ENCODE measurements at places on chromosomes 6 and 20. TPM values are rescaled to one million over a fixed set of nuclear protein-coding genes. Genes with fewer than 3 reads are reported as not detected.

ADGRB3 gene
- total RNA-seq, result 1.3 TPM

MUC22 gene
- total RNA-seq, result 0.49 TPM

PLCB1 gene
- total RNA-seq, result 10.5 TPM

HAO1 gene
- not detected for total RNA-seq

MYT1 gene
- 0.10 TPM for total RNA-seq

HLA-DRA gene
- 87.0 TPM for total RNA-seq

PROKR2 gene
- not detected for total RNA-seq

HTR1E gene
- not detected for total RNA-seq

COL12A1 gene
- 26.8 TPM for total RNA-seq

FILIP1 gene
- 158 TPM for total RNA-seq

TSBP1 gene
- total RNA-seq, result not detected

CYP24A1 gene
- not detected for total RNA-seq

- DNase-seq, result no peak
Measured at GRCh38 chr6:6873778-6874177, 234.0 kb upstream of the RREB1 start.

DNA sequence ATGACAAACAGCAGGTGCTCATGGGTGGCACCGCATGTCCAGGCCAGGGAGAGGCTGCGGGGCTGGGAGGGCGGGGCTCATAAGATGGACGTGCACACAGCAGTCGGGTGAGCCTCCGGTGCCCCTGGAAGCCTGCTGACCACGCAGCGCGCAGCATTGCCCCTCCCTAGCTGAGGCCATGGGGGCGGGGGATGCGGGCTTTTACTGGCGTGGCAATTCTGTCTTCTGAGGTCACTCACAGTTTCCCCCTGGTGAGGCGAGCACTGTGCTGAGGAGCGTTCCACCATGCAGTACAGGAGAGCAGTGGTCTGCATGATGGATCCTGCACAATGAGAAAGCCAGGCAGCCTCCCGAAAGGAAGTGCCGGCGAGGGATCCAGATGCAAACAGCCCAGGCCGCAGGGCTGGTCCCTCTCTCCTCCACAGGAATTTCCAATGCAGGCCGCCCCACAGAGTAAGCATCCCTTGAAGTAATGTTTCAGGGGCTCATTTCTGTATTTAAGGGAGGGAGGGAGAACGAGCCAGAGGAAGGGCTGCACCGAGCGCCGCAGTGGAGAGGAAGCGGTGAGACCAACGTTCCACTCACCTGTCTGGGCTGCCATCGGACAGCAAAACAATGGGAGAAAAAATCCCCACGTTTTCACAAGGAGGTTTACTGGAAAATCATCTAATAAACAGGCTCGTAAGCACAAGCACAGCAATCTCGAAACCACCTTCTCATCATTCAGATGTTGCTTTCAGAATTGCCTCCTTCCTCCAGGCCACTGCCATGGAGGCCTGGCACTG lies 56.0 kb downstream of the IRF4 start:
- no peak for DNase-seq

GRCh38 chr20:5448449-5449118 lies 131.8 kb upstream of the PROKR2 start:
- DNase-seq, result no peak

DNA sequence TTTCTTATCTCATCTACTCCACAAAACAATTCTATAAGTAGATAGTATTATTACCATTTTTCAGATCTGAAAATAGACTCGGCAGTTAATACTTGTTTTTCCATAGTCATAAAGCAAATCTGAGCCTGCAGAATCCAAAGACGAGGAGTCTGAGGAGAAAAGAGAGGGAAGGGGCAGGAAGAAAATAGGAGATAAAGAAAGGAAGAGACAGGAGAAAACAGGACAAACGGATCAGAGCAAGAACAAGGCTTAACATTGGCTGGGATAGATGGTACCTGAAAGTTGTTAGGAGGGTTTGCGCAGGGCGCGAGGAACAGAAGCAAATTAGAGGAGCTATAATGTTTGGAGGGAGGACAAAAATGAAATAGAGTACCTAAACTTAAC lies 639 bp upstream of the PPIL1 start:
- no peak for DNase-seq

GRCh38 chr6:136728976-136729515 lies 63.2 kb downstream of the MAP3K5 start:
- DNase-seq, result no peak

- no peak for DNase-seq
Measured at GRCh38 chr6:36314221-36315014, 22.3 kb downstream of the BNIP5 start.

DNA sequence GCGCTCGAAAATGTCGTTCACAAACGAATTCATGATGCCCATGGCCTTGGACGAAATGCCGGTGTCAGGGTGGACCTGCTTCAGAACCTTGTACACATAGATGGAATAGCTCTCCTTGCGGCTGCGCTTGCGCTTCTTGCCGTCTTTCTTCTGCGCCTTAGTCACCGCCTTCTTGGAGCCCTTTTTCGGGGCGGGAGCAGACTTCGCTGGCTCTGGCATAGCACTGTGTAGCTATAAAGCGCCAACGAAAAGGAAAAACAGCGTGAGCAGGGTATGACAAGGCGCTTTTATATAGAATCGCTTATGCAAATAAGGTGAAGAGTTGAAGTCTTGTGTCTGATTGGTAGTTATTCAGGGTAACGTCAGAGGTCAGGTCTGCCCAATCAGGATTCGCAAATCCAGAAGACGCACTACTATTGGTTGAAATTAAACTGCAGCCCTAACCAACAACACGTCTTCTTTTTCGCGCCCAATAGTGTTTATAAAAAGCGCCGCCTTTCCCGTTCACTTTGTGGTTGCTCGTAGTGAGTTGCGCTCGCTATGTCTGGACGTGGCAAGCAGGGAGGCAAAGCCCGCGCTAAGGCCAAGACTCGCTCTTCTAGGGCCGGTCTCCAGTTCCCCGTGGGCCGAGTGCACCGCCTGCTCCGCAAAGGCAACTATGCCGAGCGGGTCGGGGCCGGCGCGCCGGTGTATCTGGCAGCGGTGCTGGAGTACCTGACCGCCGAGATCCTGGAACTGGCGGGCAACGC lies 114.8 kb upstream of the PRSS16 start:
- peak; percentile 86 for DNase-seq

DNA sequence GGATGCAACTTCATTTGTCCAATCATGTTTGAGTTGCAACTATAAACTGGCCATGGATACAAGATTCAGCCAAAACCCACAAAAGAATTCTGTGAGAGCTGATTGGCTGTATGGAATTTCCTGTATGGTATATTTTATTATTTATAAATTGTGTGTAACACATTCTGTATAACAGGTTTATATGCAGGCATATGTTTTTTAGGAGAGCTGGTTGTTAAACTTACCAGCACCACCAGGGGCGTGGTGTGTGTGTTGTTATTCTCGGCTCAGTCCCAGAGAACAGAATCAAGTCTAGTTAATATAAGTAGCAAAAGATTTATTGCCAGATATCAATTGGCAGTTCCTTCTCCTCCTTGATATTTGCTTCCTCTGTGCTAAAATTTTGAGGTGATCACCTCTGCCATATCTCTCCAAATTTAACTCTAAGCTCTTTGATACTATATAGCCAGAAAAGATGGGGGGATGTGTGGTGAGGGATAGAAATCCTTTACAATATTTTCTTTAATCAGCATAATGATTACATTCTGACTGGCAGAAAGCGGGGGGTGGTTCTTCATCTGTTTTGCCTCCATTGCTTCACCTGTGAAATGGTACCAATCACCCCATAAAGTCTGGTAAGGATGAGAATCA lies 22.9 kb downstream of the CNBD2 start:
- no peak for DNase-seq

DNA sequence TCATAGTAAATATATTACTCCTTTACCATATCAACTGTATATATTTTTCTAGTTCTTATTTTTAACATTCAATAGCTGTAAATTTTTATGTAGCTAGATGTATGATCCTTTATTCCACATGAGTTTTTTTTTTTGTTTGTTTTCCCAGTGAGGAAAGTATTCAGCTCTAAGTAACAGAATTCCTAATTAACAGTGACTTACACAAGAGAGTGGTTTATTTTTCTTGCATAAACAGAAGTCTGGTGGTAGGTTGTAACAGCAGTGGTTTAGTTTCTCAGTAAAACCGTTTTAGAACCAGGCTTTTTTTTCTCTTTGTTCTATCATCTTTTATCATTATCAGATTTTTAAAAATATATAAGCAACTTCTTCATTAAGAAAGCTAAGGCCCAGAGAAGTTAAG lies 116.9 kb upstream of the FLRT3 start:
- DNase-seq, result no peak

- DNase-seq, result no peak
Measured at GRCh38 chr6:49902856-49903255, 36.5 kb upstream of the CRISP1 start.

GRCh38 chr6:125747589-125748405 lies 1.6 kb upstream of the HEY2 start:
- DNase-seq, result peak; percentile 58

DNA sequence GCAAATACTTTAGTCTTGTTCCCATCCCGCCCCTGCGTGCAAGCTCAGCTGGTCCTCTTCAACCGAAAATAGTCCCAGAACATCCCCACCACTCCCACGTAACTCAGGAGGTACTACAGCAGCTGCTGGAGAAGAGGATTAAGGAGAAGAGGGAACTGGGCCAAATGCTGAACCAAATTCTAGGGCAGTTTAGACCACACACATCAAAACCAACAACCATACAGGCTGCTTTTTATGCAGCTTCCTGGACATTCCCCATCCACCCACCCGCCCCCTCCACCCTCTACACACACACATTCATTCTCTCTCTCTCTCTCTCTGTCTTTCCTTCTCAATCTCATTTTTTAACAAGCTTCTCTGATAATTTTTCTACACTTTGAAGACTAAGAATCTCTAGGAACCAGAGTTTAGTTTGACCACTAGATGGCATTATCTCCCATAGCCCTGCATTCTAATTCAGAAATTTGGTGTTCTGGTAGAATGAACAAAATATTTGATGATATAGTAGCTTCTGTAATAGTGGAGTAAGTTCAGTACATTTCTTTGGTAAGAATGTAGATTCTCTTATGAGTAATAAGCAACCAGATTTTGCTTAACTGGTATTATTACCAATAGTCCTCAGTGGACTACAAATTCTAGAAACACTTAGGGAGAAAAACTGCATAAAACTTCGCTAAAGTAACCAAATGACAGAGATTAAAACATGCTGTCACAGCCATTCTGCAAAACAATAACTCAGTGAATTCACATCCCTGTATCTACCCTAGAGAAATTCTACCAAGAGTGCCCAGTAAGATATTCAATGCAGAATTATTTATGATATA lies 52.1 kb upstream of the BEND6 start:
- no peak for DNase-seq

DNA sequence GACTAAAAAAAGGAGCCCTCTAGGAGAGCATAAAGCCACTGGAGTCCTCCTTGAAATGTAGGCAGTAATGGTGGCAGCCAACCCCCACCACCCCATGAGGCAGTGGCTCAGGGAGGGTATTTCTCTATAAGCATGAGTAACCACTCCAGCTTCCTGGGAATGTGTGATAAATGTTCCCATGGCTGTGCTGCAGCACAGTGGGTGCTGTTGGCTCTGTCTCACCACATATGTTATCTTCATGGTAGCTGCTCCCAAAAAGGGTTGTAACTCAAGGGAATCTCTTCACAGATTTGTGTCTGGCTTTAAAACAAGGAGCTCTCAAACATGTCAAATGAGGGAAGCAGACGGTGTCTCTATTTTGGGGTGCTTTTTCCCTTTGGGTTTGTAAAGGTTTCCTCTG lies 7.5 kb upstream of the PHACTR1 start:
- DNase-seq, result no peak

DNA sequence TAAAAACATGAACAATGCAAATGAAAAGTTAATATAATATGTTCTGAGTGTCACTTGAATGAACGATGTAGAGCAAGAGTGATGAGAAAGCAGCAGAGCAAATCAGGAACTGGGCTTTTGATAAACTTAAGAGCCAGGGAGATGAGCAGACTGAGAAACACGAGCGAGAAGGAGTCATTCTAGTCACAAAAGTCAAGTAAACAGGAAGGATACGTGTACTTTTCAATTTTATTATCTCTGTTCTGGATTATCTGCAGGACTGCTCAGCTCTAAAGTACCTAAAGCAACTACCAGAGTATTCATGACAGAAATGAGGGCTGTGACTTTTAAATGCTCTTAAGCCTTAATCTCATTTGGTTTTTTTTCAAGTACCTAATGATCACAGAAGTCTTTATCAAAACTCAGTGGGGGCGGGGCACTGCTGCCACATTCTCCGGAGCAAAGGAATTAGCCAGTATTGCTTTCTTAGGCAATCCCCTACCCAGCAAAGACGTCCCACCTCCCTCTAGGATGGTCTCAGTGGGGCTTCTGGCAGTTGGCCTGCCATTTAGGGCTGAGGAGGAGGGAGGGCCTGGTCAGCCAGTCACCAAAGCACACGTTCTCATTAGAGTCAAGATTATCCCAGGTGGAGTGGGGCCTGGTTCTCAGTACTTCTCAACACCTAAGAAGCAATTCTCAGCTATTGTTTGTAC lies 8.6 kb downstream of the MAN1A1 start:
- DNase-seq, result no peak
